ENCODE measurements at places on chromosomes 16 and 17.
A peak's percentile ranks its signal among the peaks of the same experiment; 100 is the strongest.

GRCh38 chr16:81562174-81562849 is 117.7 kb downstream of the CMIP start:
- DNase-seq, result no peak

DNA sequence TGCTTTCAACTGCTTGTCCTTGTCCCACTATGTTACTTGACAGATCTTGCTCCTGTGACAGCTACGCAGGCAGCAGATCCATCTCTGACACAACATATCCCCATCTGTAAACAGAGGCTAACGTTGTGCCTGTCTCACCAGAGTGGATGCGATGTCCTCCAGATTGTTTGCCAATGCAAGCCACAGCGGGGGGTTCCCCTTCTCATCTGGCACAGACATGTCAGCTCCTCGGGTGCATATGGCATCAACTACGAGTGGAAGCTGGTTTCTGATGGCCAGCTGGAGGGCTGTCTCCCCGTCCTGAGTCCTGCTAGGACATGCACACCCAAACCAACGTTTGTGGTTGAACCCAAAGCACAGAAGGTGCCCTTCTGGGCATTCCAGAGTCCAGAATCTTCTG is 39.0 kb downstream of the CYB5D2 start:
- DNase-seq, result no peak

DNA sequence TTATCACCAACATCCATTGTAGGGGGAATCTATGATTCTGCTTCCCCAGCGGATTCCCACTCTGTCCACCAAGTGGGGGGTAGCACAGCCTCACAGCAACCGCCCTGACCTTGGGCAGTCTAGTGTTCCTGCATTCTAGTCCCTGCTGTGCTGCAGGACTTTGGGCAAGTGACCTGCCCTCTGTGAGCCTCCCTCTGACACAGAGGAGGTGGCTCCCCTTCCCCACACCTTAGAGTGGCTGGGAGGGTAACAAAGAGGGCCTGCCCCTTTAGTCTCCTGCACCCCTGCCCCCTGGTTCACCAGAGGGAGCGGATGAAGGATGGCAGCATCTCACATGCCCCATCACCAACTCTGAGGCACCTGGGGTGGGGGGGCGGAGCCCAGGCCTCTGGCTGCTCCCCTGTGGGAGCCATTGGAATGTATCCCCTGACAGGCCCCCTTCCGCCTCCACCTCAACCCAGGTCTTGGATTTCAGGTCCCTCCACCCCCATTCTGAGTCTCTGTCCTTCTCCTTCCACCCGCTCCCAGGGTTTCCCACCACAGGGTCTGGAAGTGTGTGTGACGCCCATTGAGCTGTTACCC is 10.1 kb downstream of the GAS2L2 start:
- DNase-seq, result peak; percentile 27

GRCh38 chr16:48905632-48906505 is 295.9 kb upstream of the N4BP1 start:
- DNase-seq, result no peak

DNA sequence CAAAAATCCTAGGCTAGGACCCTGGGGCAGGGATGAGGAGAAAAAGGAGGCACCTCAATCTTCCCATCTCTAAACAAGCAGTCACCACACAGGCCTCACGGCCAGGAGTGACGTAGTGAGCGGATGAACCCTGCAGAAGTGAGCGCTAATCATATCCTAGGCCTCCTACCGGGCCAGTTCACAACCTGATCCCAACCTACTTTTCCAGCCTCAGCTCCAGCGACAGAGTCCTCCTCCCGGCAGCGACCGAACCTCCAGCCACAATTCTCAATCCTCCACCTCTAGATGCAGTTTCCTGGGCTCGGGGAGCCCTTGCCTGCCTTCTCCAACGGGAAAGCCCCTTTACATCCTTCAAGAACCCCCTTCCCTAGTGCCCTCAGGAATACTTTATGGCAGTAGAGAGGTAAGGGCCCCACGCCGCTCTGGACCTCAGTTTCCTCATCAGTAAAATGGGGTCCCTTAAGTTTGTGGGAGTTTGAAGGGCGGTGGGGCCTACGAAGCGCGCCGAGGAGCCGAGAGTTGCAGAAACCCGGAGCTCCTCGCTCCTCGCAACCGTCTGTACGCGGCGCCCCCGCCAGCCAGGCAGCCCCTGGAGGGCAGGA is 1.4 kb downstream of the ZNF668 start:
- DNase-seq, result no peak

GRCh38 chr16:84357191-84357651 is 11.1 kb upstream of the ATP2C2 start:
- DNase-seq, result no peak

- DNase-seq, result no peak
These were observed 54.5 kb downstream of the SLC5A11 start for GRCh38 chr16:24900230-24900629.

GRCh38 chr17:72307836-72308235 is 187.0 kb downstream of the SOX9 start:
- no peak for DNase-seq

DNA sequence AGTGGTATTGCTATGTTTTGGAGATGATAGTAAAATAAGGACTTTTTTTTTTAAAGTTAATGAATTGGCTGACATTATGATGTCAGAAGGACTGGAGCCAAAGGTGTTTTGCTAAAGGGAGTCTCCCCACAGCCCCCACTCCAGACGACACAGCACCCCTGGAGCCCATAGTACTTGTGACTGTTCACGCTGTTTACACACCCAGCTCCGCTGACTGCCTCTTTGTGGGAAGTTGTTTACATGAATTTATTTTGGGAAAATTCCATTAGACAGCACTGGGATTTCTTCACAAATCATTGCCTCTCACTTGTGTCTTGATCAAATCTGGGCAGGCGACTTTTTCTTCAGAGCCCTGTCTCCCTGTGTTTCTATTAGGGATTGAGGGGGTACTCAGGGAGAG is 108.6 kb downstream of the C17orf67 start:
- DNase-seq, result no peak

GRCh38 chr16:7268182-7268581 is 64.5 kb upstream of the RBFOX1 start:
- DNase-seq, result no peak

- no peak for DNase-seq
These were observed 219.1 kb downstream of the IRX3 start for GRCh38 chr16:54067322-54068065.

- DNase-seq, result no peak
These were observed 27.5 kb downstream of the TBX4 start for GRCh38 chr17:61479493-61480413.

GRCh38 chr17:45368651-45369050 is 51.8 kb upstream of the MAP3K14 start:
- no peak for DNase-seq

DNA sequence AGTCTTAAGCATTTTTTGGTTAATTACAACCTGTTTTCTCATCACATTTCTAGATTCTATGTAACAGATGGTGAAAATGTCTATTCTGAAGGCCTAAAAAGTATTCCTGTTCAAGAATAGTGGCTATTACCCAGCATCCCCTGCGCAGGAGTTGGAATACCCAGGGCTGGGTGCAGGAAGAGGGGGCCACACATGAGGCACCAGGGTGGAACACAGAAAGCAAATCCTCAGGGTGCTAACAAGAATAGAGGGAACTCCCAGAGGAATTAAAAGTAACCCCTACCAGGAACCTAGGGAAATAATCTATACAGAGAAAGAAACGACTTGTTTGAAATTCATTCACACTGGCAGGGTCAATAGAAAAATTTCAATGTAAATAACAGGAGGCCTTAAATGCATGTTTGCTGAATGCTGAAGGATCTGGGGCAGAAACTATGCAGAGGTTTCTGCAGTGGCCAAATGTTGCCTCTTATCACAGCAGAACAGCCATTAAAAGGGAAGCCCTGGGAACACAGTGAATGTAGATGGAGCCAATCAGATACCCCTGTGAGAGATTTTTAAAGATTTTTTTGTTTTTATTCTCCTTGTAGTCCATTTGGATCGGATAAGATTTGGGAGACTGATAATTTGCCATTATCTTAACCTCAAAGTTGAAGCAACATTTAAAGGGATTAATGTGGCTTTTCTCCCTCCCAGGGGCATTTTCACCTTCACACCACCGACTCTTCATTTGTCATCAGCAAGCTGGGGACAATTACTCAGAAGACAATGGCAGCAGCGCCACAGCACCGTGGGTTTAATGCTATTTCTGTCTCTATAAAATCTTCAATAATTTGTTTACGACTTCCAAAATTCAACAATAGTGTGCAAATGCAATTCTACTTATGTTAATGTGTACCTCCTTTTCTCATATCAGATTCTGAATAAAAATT is 196.0 kb upstream of the PSMD7 start:
- DNase-seq, result no peak

GRCh38 chr16:72099377-72099818 is 5.8 kb downstream of the DHX38 start:
- DNase-seq, result peak; percentile 80

DNA sequence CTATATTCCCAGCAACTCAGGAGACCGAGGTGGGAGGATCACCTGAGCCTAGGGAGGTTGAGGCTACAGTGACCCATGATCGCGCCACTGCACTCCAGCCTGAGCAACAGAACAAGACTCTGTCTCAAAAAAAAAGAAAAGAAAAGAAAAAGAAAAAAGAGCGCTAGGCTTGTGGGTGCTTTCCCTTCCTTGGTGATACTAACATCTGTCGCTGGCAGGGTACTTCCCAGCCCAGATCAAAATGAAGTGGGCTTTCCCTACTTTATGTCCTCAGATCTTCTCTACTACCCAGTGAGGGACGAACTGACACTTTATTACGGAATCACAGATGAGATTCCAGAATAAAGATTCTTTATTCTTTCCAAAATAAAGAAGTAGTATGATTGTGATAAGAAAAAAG is 103.8 kb upstream of the NOL11 start:
- no peak for DNase-seq

DNA sequence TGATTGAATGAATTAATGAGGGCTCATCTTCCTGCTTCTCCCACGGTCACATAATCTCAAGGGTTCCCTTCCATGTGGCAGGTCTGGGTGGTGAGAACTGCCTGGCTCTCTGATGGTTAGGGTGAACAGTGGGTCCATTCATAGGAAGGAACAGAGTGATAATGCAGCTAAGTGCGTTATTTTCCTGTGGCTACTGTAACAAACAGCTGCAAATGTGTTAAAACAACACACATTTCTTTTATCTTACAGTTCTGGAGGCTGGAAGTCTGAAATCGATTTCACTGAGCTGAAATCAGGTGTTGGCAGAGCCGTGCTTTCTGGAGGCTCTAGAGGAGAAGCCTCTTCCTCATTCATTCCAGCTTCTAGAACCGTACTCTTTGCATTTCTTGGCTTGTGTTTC is 95.3 kb downstream of the BMERB1 start:
- DNase-seq, result no peak

- no peak for DNase-seq
These were observed 37.1 kb downstream of the NUP93 start for GRCh38 chr16:56767024-56767423.

- DNase-seq, result no peak
These were observed 27.3 kb downstream of the NUBP1 start for GRCh38 chr16:10770907-10771306.

DNA sequence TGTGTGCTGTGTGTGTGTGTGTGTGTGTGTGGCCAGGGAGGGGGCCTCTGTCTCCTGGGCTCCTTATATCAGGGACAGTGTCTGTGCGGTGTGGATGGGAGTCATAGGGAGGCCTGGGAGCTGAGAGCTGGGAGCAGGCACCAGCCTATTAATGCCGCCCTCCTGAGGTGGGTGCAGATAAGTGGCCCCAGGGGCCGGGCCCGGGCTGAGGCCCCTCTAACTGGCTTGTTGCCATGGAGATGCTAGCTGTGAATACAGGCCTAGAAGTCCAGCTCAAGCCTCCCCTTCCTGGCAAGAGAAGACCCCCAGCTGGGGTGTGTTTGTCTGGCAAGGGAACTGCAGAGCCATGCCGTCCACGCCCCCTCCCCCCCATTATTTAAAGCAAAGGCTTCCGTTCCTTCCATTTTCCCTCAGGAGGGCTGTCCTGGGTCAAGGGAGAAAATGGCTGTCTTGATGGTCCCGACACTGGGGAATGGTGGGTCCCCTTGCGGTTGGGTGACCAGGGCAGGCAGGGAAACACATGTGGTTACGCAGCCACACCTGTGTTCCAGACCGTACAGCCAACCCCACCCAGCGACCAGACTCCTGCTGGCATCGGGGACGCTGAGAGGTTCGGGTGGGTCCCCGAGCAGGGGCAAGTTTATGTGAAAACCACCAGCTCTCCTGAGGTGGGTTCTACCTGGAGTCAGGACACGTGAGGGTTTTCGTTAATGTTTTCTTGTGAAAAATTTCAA is 141.1 kb downstream of the MRM1 start:
- no peak for DNase-seq

DNA sequence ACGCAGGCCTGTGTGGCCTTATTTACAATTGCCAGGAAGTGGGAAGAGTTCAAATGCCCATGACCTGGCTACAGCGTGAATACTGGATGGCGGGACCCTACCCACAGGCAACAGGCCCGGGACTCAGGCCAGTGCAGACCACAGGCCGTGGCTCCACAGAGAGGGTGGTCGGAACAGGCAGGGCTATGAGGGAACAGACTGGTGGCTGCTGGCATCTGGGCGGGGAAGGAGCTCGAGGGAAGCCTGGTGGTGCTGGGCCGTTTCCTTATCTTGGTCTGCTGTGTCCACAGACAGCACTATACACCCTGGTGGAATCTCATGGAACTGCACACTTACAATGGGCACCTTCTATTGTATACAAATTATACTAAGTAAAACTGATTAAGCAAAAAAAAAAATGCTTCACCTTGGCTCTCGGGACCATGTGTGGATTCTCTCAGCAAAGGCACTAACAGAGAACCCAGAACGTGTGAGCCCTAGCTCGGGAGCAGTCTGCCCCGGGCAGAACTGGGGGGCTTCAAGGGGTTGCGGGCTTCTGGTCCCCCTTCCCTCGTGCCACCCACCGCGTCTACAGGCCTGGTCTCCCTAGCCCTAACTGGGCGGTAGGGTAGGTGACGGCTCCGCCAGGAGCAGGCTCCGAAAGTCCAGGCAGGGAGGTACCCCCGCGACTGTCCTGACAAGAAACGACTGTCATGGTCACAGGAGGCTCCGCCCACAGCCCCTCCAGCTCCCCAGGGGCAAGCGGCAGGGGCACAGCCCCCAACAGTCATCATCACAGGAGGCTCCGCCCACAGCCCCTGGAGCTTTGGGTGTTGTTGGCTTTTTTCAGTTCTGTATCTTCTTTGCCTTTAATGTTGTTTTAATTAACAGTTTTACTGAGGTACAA is 21.8 kb downstream of the CEP131 start:
- DNase-seq, result peak; percentile 75

GRCh38 chr16:68814516-68814915 is 28.8 kb upstream of the TANGO6 start:
- DNase-seq, result no peak

DNA sequence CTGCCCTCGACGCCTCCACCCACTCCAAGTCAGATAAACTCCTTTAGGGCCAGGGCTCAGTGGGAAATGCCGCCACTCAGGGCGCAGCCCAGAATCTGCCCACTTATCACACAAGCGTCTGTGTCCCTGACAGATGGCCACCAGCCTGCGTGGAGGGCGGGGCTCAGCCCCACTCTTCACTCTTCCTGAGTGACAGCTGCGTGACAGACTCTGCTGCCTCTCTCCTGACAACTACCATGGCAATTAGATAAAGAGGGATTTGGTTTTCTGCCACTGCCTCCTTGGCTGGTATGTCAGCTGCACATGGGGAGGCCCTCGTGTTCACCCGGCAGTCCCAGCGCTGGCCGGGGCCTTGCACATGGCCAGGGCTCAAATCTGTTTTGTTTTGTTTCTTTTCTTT is 96.2 kb downstream of the RTN4RL1 start:
- no peak for DNase-seq

Data from Caco-2 (cell line).